ENCODE measurements at places on chromosomes 1 and 21. TPM values are rescaled to one million over a fixed set of nuclear protein-coding genes. Genes with fewer than 3 reads are reported as not detected.

Gene ZNF697
- total RNA-seq: 8.7 TPM

Gene RSBN1
- total RNA-seq: 21.0 TPM

Gene NEK2
- 0.77 TPM for total RNA-seq

Gene LMX1A
- 0.21 TPM for total RNA-seq

Gene FCGR1A
- 65.3 TPM for total RNA-seq

Gene OR14C36
- not detected for total RNA-seq

Gene CCDC181
- total RNA-seq: 1.4 TPM

Gene CDC42BPA
- 40.3 TPM for total RNA-seq

Gene CFAP74
- total RNA-seq: 6.6 TPM

Gene LCE1F
- total RNA-seq: not detected

Gene MTMR11
- 20.4 TPM for total RNA-seq

Measured in lower lobe of right lung (tissue), 2 donors.